Left ventricle myocardium superior (tissue), 1 donor: ENCODE measurements at places on chromosomes 1 and 21. TPM values are rescaled to one million over a fixed set of nuclear protein-coding genes. Genes with fewer than 3 reads are reported as not detected.

DNA sequence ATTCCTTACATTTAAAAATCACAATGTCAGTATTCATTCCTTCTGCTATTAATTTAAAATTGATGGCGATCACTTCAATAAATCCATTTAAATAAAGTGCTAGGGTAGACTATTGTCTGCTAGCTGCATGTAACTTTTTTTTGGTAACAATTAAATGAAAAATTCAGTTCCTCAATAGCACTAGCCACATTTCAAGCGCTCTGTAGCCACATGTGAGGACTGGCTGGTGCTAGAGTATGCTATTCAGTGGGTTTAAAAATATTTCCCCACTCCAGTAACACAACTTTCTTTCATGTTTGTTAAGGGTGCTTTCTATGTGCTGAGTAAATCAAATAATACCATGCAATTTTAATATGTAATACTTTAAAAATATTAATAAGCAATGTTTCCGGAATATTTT is 108.2 kb downstream of the LTN1 start:
- DNase-seq, result no peak

AVPR1B gene
- total RNA-seq, result not detected

B3GALNT2 gene
- total RNA-seq, result 20.7 TPM

ZNF678 gene
- total RNA-seq, result 1.4 TPM

DNA sequence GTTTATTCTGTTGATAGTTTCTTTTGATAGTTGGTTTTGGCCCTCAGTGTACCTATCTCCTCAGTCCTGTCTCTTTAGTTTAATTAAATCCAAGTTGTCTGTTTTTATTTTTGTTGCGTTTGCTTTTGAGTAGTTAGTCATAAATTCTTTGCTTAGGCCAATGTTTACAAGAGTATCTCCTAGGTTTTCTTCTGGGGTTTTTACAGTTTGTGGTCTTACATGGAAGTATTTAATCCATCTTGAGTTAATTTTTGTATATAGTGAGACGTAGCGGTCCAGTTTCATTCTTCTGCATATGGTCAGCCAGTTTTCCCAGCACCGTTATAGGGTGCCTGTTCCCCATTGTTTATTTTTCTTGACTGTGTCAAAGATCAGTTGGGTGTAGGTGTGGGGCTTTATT is 139.4 kb downstream of the POU2F1 start:
- DNase-seq, result no peak

DNA sequence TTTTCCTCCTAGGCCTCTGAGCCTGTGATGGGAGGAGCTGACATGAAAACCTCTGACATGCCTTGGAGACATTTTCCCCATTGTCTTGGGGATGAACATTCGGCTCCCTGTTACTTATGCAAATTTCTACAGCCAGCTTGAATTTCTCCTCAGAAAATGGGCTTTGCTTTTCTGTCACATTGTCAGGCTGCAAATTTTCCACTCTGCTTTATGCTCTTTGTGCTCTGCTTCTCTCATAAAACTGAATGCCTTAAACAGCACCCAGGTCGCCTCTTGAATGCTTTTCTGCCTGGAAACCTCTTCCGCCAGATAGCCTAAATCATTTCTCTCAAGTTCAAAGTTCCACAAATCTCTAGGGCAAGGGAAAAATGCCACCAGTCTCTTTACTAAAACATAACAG is 46.7 kb upstream of the TENT5C start:
- DNase-seq, result no peak

DNA sequence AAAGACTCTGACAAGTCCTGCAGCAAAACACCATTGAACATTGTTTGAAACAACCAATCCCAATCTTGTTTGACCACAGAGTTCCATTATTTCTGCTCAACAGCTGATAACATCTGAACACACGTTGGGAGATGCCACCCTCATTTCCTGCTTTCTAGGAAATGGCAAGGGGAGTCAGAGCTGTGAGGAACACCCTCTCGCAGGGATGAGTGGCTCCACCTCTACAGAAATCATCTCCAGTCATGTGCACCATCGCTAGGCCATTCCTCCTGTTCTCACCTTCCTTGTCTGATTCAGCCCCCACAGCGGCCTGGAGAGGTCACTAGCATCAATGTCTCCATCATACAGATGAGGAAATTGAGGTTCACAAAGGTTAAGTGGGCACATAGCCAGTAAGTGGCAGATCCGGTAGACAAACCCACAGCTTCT is 22.4 kb upstream of the RUNX3 start:
- no peak for DNase-seq

TMEM52 gene
- total RNA-seq, result 1.7 TPM

GRCh38 chr1:209583408-209583807 is at the start of gene CAMK1G:
CAMK1G (plus strand) TSS chr1:209583714; CDS start chr1:209594984, 11,270 bp downstream.
- DNase-seq, result no peak

DNA sequence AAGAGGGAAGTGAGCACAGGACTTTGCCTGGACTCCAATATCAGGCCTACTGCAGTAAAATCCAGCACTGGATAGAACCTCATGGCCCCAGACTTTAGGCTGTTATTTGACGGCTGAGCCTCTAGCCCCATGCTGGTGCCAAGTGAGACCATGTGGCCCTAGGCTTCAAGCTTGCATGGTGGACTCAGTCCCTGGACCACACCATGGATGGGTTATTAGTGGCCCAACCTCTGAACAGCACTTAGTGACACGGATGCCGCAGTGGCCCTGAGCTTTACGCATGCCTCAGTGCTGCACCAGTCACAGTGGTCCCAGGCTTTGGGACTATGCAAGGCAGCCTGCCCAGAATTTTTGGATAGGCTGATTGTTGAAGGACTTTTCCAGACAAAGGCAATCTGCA is 13.0 kb downstream of the IFI44L start:
- no peak for DNase-seq

GRCh38 chr1:179141592-179142251 is 59.9 kb downstream of the TOR3A start:
- DNase-seq, result no peak

ARHGEF16 gene
- total RNA-seq, result 1.7 TPM

DNA sequence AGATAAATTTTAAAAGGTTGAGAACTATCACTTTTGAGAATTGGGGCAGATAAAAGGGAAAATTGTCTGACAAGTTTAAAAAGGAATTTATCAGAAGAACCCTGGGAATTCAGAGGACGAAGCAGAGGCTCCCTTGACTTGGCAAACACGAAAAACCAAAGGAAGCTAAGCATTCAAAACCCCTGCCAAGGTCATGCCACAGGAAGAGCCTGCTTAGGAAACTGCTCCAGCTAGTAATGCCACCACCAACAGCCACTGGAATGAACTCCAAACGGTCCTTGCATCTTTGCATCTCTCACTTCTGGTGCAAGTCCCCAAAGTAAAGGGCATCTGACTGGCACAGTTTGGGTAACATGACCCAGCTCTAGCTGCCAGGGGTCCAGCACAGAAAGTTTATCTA is 7.2 kb downstream of the GPBP1L1 start:
- DNase-seq, result no peak

RSPH1 gene
- total RNA-seq, result not detected

DNA sequence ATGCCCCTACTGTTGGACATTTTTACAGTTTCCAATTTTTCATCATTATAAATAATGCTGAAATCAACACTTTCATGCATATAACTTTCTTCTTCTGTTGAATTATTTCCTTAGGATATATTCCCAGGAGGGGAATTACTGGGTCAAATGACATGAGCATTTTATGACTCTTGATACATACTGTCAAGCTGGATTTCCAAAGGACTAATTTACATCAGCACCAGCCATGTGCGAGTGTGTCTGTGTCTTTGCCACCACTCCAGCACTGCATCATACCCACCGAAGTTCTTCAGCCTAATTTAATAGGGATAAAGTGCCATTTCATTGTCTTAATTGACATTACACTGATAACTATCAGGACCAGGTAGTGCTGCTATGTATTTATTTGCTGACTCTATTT is 146.7 kb downstream of the CSMD2 start:
- no peak for DNase-seq

DNA sequence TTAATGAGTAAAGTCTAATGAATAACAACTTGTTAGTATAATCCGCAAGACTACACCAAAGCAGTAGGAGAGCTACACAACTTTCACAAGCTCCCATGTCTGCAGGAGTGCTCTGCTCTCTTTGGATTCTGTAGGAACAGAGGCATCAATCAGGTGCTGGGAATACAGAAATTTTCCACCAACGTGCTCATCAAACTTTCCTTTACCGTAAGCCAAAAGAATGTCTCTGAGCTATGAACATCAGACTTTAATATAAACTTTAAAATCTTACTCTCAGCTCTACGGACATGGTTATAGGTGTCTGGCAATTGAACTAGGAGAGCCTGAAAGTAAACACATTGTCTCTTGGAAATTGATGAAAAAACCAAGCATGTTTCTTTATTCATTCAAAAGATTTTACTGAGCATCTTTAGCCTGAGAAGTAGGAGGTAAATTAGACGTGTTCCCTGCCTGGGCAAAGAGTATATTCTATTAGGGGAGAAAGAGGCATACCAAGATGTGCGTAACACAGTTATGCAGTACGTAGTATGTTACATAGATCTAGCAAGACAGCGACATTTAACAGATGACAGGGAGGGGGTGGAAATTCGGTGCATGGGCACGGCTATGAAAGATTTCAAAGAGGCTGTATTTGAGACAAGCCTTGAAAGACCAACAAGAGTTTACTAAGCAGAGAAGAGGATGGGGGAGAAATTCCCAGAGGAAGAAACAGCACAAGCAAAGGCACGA is 85.2 kb downstream of the TM2D1 start:
- DNase-seq, result no peak

DNA sequence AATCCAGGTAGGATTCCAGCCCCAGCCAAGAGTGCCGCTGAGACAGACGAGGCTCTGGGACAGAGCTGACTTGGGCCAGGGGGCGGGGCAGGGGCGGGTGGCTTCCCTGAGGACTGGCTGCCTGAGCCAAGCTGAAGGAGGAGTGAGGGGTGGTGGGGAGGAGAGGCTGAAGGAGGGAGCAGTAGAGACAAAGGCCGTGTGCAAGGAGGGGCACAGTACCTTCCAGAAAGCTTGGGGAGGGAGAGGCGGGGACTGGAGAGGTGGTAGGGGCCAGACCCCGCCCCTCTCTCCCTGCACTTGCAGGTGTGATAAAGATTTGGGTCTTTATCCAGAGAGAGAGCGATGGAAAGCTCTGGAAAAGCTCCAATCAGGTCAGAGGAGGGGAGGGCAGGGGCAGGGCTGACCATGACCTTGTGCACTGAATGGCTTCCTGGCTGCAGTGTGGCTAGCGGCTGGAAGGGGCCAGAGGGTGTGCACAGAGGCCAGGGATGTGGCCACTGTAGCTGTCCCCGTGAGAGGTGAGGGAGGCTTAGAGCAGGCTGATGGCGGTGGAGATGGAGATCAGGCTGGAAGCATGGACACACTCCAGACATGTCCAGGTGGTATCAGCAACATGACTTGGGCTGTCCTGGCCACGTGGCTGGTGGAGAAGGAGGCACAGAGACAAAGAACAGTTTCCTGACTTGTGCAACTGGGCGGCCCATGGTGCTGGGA is 6.7 kb upstream of the EPHA8 start:
- no peak for DNase-seq

- DNase-seq, result no peak
These were observed 33.9 kb upstream of the SDC3 start for GRCh38 chr1:30942326-30942963.

DNA sequence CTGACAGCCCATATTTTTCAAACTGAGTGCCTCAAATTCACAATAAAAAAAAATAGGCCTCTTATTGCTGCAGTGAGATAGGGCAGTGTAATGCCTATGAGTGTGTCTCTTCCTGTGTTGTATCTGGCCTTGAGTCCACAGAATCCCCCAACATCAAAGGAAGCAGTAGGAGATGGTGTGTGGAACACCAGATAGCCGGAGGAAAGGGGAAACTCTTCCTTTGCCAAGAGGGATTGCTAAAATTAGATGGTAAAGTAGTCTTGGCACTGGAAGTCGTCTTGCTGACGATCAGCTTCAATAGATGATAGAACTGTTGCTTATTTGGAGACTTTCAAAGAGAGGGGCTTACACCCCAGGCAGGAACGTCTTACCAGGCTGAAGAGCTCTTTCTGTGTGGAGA is 51.8 kb downstream of the RUNX1 start:
- no peak for DNase-seq

SLC16A4 gene
- total RNA-seq, result 2.1 TPM

- no peak for DNase-seq
These were observed 17.2 kb upstream of the ID3 start for GRCh38 chr1:23576338-23577055.

KAZN gene
- total RNA-seq, result 2.2 TPM

GRCh38 chr1:152871731-152872126 is 6.4 kb upstream of the SMCP start:
- no peak for DNase-seq

DNA sequence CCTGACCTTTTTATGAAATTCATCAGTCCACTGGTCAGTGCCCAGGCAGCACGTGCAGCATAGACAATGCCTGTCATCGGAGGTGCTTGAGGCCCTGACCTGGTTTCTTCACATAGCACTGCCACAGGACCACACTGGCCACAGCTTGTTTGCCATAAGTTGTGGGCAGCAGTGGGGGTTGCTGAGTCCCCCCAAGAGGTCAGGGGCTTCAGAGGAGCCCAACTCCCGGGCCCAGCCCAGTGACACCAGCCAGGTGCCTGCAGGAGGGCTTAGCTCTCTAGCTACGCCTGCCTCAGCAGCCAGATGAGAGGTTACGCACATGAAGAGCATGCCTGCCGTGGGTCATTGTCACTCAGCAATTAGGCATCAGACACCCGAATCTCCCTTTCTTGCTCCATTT is 41.6 kb downstream of the UBASH3A start:
- DNase-seq, result no peak
